ENCODE measurements at places on chromosomes 1 and 21.
A peak's percentile ranks its signal among the peaks of the same experiment; 100 is the strongest.

DNA sequence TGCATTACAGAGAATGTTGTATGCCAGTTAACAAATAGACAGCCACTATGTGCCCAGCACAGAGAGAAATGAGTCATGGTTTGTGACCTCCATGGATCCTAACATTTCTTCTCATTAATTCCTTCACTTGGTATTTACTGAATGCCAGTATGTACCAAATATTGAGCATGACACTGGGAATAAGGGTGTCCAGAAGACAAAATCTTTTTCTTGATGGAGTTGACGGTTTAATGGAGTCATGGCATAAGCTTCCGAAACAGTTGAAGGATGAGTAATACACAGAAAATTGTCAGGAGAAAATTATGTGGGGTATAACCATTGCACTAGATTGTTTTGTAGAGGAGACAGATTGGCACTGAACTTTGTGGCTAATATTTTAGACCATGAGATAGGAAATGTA is 36.9 kb downstream of the PTGFR start:
- no peak for DNase-seq

- no peak for DNase-seq
Measured at GRCh38 chr21:33948096-33948950, 32.7 kb upstream of the ATP5PO start.

- DNase-seq = no peak
Measured at GRCh38 chr1:208357644-208358507, 113.7 kb upstream of the PLXNA2 start.

DNA sequence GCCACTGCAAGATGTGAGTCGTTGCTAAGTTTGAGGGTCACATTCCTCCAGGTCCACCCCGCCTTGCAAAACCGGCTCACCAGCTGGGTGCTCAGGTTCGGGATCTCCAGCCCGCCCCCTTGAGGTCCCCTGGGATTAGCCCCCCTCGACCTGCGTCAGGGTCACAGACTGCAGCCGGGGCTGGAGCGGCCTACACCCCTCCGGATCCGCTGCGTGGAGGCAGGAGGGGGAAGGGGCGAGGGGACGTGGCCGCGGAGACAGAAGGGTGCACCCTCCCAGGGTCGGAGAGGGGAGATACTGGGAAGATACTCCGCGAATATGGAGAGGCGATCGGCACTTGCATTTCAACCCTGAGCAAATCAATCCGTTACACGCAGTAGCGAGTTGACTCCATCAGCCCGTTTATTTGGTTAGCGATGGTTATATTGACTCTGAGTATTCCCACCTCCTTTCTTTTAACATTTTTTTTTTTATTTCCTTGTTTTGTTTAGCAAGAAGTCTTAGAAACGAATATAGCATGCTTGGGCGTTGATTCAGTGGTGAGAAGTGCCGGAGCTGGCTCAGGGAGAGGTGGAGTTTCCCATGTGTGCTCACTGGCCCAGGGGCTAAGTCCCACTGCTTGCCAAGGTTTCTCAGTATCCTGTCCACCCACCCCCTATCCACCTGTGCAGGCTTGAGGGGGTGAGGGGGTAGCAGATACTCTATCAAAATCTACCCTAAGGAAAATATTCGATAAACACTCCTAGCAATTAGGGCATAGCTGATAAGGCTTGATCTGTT is 997 bp downstream of the IFNAR2 start:
- peak; percentile 37 for DNase-seq

GRCh38 chr1:94045465-94046056 is 75.4 kb downstream of the ABCA4 start:
- peak; percentile 100 for DNase-seq

DNA sequence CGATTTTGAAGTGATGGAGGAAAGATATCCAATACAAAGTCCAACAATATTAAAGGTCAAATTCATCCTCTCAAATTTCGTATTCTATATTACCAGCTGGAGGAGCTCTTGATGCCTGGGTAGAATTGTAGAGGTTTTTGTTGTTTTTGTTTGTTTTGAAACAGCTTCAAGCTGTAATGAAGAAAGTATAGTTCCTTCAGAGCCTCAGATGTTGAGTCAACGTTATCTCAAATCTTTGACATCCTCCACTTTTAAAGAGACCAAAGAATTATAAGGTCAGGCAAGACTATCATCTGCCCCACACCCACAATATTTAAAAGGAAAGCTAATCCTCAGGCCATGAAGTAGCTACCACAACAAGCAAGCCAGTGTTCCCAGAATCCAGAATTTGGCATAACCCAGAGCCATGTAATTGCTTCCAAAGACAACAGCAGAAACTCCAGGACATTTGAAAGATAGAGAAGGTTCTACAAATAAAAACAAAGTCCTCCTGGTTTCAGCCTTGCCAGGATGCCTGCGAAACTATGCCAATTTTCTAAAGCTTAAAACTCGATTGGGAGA is 24.9 kb downstream of the VAV3 start:
- DNase-seq = no peak

GRCh38 chr1:32066489-32066873 is 6.3 kb upstream of the TMEM39B start:
- peak; percentile 86 for DNase-seq

DNA sequence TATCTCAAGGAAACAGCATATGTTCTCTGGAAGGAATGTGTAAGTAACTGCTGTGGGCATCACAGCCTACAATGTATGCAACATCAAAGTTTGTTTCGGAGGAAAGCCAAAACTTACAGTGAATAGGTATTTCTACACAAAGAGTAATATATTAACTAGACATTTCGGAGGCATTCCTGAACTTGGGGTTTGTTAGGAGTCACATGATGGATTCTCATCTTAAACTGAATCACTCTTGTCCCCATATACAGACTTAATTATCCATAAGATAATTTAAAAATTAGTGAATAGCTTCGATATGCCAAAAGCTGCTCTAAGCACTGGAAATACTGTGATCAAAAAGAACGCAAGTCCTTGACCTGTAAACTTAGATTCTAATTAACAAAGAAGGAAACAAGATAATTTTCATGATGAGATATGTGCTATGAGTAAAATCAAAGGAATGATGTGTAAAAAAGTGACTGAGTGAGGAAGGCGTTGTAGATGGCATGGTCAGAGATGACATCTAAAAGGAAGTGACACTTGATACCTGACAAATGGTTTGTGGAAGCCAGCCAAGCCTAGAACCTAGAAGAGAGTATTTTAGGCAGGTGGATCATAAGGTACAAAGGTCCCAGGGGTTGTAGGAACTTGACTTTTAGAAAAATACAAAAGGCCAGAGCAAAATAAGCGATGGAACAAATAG is 273.1 kb downstream of the MRPL39 start:
- no peak for DNase-seq

- no peak for DNase-seq
Measured at GRCh38 chr1:169867012-169867675, 26.6 kb downstream of the SCYL3 start.

- DNase-seq = no peak
Measured at GRCh38 chr1:210535761-210536160, 207.1 kb downstream of the HHAT start.

DNA sequence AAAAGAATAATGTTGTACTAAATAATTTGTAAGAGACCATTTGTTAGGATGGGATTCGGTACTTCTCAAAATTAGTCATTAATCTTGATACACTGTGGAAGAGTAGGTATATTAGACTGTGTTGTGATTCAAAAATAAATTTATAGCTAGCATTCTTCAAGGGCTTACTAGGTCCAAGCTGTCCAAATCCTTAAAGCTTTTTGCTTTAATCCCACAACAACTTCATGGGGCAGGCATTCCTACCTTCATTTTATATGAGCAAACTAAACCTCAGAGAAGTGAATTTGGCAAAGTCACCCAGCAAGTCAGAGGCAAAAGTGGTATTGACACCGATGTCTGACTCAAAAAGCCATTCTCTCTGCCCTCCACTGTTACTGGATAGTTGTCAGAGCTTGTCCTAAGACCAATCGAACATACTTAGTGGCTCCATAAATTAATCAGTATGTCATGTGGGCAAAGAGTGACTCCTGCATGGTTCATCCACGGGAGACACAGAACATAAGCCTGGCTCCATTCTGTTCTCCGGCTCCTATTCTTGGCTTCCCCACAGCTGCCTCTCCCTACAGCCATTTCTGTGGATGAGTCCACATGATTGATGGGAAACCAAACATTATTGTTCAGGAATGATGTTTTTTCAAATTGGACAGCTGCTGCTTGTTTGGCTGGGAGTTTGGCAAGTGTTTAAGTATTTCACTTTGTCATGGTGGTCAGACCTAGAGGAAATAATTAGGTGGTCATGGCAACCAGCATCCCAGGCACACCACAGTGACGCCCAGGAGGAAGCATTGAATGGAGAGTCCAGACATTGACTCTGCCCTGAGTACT is 133.4 kb upstream of the FGGY start:
- peak; percentile 30 for DNase-seq

- peak; percentile 91 for DNase-seq
Measured at GRCh38 chr1:89605692-89606091, 27.2 kb upstream of the LRRC8C start.

DNA sequence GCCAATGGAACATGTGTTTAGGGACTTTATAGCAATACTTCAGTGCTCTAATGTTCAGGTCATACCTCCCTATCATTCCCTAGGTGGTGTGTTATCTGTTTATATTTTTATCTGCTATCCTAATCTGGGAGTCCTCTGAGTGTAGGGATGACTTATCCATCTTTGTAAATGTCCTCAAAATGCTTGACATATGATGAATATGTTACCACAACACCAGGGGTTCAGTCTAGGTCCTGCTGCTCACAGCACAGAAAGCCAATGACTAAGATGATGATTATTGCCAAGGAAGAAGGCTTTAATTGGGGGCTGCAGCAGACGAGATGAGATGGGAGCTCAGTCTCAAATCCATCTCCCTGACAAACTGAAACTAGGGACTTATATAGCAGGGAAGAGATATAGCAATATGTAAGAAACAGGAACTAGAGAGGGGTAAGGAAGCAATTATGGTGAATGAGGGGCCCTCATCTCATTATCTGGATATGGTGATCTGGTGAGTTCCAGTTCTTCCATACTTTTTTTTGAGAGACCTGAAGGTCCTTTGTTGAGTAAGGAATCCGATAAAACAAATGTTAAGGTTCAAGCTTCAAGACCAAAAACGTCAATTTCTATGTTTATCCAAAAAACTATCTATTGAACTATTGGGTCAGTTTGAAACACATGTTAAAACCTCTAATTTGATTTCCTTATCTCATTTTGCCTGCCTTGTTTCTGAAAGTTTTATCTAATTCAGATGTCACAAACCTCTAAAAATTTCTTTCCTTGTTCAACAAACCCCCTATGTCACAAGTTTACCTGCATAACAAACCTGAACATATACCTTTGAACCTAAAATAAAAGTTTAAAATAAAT is 256.7 kb upstream of the CACYBP start:
- DNase-seq = no peak

DNA sequence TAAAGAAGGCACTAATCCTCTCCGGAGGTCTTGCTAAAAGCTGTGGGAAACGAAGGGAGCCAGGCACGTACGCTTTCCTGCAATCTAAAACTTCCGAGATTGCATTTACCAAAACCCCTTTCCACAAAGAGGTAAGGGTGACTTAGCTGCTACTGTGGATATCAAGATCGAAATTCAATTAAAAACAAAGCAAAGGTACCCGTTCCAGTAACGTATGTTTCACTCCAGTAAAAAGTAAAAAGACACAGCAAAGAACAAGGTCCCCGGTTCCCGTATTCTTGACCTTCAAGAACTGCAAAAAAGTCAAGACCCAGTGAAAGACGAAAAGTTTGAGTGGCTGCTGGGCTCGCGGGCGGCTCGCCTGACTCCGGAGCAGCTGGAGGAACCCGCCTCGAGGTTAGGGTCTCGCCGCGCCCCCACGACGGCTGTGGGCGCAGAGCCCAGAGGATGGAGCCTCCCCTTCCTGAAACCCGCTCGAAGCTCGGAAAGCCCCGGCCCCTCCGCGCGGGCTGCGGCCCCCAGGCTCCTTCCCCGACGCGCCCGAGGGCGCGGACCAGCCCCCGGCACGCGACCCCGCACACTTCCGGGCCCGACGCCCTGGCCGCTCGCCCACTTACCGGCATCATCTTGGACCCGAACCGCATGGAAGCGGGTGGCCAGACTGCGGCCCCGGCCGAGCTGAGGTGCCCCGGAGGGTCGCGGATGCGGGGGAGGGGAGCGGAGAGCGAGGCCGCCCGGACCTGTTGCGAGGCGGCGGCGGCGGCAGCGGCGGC is 524 bp downstream of the TP53BP2 start:
- peak; percentile 53 for DNase-seq

GRCh38 chr21:26849428-26850115 is 4.4 kb upstream of the ADAMTS1 start:
- DNase-seq = peak; percentile 66

DNA sequence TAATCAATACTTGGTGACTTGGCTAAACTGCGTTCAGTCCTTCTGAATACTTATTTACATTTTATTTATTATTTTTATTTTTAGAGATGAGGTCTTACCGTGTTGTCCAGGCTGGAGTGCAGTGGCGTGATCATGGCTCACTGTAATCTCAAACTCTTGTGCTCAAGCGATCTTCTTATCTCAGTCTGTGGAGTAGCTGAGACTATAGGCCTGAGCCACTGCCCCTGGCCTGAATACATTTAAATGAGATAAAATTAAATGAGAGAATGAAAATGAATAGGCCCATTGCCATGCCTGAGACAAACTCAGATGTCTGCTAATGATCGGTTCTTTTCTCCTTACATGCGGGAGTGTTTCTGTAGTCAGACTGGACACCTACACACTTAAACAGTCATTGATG is 86.0 kb downstream of the GALNT2 start:
- no peak for DNase-seq

DNA sequence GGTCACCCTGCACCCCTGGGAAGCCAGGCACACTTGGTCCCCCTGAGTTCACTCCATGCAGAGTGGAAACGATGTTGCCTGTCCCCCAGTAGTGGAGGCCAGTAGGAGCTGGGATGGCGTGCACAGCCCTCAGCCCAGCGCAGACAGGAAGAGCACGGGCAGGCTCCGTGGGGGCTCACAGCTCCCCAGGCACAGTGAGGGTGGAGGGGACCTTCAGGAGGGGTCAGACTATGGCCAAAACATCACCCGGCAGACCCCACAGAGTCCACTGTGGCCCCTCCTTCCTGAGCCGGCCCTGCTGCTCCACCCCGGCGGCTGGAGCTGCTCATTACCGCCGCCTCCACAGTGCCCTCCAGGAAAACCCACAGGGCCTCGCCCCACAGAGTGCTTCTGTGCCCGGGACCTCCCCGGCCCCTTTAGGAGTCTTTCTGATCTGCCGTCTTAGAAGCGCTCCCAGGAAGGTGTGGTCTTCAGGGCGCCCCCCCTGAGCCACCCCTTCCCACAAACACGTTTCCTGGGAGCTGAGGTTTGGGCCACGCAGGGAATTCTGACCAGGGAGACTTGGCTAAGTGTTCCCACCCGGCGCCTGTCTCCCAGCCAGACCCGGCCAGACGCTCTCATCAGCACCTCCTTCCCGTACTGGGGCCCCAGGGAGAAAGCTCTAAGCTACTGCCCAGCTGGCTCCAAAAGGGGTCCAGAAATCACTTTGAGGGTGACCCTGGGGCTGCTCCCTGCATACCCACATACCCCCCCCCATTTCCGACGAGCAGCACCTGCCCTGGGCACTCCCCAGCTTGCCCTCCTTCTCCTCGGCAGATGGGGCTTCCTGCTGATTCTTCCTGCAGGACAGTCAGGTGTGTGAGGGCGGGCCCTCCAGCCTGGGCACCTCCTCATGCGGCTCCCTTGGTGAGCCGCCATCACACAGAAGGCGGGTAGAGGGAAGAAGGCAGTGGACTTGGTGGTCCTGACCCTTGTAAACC is 38.8 kb downstream of the RIPK4 start:
- DNase-seq = no peak

GRCh38 chr1:18861590-18861989 is 2.1 kb upstream of the TAS1R2 start:
- DNase-seq = no peak

GRCh38 chr1:6513320-6513801 is 21.9 kb upstream of the PLEKHG5 start:
- DNase-seq = no peak
